ENCODE measurements at places on chromosomes 7 and 10.
A peak's percentile ranks its signal among the peaks of the same experiment; 100 is the strongest.

DNA sequence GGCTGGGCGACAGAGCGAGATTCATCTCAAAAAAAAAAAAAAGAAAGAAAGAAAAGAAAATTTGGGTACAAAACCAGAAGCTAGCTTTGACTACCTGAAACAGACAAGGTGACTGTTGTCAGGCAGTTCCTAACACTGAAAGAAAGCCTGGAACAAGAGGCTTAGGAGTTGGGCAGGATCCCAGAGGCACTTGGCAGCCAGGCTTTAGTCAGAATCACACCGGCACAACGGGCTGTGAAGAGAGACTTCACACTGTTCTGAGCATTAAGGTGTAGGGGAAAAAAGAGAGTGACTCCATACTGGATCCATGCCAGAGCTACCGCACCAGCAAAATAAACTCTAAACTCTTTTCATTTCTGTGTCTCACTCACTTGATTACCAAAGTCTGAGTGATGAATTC lies 130.8 kb downstream of the ZNF467 start:
- DNase-seq, result no peak

- no peak for DNase-seq
These were observed 33.5 kb upstream of the SFRP5 start for GRCh38 chr10:97805096-97805884.

GRCh38 chr10:114615600-114616007 lies 42.5 kb downstream of the ABLIM1 start:
- peak; percentile 25 for DNase-seq

GRCh38 chr10:110837418-110838171 lies 34.1 kb upstream of the PDCD4 start:
- no peak for DNase-seq

DNA sequence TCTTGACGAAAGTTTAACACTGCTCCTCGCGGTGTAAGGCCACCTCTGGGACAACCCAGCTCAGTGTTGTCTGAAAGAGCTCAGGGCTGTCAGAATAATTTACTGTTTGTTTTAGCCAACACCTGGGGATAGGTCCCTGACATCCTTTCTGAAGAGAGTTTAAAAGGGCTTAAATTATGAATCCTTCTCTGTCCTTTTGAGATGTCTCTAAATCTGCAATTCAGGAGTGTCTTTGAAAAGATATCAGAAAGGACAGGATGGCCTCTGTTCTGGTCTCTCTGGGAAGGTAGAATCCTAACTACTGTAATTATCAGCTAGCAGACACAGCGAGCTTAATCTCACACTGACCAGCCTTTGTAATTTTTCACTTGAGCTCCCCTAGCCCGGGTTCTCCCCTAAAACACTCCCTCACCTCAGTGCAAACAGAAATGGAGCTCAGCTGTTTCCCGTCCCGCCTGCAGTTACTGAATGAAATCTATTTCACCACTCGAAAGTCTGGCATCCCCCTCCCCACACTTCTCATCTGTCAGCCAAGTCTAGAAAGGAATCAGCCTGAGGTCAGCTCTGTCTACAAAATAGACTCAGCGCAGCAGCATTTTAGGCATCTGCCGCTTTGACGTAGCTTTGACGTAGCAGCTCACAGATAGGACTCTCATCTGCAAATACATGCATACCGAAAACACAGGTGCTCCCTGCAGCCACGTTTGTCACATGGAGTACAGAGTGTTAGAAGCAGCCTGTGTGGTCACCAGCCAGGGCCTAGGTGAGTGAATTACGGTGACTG lies 4.8 kb downstream of the DYNC2I1 start:
- DNase-seq, result no peak

- no peak for DNase-seq
These were observed 129.9 kb downstream of the CFAP58 start for GRCh38 chr10:104483582-104483981.

- DNase-seq, result no peak
These were observed 169.0 kb upstream of the PRKCQ start for GRCh38 chr10:6748981-6749635.

- no peak for DNase-seq
These were observed 166.8 kb upstream of the HABP2 start for GRCh38 chr10:113386005-113386404.

- DNase-seq, result no peak
These were observed 434.2 kb downstream of the LRMDA start for GRCh38 chr10:75865413-75866299.

DNA sequence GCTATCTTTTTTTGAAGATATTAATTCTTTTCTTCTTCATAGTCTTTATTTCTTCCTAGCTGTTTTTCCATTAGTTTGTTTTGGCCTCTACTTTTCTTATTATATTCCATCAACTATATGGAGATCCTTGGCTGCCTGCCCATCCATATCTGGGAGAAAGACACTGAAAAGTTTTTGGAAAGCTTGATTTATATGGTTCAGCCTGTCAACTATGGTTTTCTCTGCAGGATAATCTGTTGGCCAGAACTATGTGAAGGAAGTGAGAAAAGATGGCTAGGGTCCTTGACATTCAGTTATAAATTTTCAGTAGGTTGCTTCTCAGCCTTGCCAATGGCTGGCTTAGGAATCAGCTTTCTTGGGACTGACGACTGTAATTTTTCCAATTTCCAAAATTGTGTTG lies 10.0 kb upstream of the CDK14 start:
- no peak for DNase-seq
